ENCODE measurements at places on chromosomes 4 and X.

DNA sequence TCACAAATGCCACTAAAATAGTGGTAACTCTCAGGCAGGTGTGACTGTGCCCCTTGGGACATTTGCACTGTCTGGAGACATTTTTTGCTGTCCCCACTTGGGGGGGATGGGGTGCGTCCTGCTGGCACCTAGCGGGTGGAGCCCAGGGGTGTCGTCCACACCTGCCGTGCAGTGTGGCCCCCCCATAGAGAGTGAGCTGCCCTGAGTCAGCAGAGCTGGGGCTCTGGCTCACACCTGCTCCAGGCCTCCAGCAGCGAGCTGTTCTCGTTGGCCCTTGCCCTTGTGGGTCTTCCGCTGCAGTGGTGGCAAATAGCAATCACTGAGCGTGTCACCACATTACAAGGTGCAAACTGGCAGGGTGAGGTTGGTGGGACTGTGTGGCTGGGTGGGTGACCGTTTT is 64.6 kb downstream of the CLDN34 start:
- DNase-seq, result no peak

- no peak for DNase-seq
Observed at GRCh38 chr4:110489901-110490508, 14.1 kb downstream of the ENPEP start.

GRCh38 chr4:52780617-52781354 is 29.6 kb upstream of the ERVMER34-1 start:
- peak; percentile 27 for DNase-seq

DNA sequence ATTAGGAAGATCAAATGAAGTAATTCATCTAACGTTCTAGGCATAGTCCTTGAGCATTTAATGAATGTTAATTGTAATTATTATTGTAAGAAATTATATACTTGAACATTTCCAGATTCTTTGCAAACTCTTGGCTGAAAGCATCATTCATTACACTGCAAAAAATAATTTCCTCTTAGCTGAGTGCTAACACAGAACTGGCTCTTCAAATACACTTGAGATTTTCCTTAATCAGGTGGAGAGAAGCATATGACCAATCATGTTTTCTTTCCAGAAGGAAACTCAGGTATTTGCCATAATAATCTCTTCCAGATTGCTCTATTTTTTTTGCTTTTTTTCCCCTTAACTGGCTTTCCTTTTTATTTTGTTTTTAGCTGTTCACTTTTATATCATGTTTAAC is 42.5 kb downstream of the SLC39A8 start:
- DNase-seq, result no peak

DNA sequence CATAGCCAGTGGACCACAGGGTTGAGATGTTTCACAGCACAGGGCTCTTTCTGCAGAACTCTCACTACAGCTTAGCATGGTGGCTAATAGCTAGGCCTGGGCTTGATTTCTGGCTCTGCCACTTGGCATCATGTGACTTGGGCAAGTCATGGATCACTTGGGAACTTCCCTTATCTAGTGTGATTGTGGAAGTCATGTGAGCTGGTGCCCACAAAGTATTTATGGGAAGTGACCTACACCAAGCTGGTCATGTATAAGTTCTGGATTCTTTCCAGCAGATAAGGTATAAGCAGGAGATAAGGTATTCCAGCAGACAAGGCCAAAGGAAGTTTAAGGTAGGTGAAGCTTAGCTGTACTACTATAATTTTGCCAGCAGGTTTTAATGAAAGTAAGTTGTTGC is 61.0 kb downstream of the REELD1 start:
- DNase-seq, result no peak

DNA sequence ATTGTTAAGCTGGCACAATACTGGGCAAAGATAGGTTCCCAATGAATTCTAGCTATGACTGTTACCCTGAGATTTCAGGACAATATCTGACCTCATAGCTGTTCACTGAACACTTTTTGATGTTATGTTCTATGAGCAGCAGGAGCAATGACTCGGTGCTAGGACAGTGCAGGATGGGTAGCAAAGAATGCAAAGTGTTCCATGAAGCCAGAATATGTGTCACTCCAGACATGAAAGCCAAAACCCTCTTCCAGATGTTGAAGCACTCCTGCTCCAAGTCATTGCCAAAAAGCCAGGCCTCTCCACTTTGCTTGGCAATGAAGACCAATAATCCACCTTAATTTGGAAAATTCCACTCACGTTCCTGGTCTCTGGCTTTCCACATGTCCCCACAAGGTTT is 300.9 kb upstream of the CPEB2 start:
- DNase-seq, result no peak

- DNase-seq, result no peak
Observed at GRCh38 chr4:42329421-42329820, 67.9 kb upstream of the SHISA3 start.

DNA sequence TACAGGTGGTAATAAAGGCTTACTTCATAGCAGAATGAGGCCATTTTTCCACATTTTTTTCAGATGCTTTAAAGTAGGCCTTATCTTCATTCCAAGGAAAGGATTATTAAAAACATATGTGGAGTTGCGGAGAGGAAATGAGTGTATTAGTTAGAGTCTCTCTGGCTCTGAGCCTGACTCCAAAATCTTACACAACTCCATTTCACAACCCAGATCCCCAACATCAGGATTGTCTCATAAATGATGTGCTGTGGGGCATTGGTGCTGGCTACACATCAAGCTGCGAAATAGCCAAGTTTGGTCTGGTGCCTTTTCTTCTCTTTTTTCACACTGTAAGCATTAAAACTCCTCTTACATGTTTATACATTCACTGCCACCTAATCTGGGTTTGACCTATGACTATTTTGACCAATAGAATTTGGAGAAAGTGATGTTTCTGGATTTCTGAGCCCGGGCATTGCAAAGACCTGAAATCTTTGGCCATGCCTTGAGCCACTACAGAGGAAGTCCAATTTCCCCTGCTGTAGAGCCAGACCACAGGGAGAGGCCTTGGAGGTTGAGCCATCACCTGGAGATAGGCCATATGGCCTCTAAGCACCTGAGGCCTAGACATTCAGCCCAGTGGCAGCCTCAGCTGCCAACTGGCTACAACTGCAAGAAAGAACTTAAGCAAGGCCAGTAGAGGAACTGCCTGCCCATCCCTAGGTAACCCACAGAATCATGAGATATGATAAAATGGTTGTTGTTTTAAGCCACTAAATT is 16.7 kb upstream of the SOD3 start:
- no peak for DNase-seq

GRCh38 chrX:57915680-57916079 is 5.4 kb upstream of the ZXDA start:
- no peak for DNase-seq

GRCh38 chr4:38869511-38869910 is 1.9 kb downstream of the FAM114A1 start:
- no peak for DNase-seq

- DNase-seq, result no peak
Observed at GRCh38 chrX:141839856-141840255, 1.7 kb downstream of the MAGEC3 start.

GRCh38 chr4:97432551-97432950 is 710.7 kb downstream of the STPG2 start:
- DNase-seq, result no peak

All from HEK293T (cell line).